ENCODE measurements at places on chromosomes 5 and 9.

DNA sequence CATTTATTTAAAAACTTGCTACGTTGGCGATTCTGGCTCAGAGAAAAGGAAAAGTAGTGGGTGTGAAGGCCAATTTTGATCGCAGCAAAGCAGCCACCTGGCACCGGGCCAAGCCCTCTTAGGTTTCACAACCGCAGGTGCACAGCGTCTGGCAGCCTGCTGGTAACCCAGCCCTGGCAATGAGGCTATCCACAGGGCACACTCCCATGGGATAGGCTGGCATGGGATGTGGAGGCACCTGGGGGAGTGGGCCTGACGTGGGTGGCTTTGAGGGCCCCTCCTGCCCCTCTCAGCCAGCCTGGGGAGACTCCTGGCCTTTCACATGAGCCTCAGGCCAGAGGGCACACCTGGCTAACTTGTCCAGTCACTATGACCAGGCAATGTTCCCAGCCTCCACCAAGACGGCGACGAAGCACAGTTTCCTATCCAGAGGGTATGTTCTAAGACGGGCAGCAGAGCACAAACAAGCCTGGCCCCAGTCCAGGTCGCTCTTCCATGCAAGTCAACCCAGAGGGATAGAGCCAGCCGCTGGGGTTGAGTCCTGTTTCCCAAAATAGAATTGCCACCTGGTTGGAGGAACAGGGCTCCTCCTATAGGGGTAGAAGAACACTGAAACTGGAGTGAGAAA lies 19.0 kb downstream of the CMBL start:
- DNase-seq, result peak; percentile 45

DNA sequence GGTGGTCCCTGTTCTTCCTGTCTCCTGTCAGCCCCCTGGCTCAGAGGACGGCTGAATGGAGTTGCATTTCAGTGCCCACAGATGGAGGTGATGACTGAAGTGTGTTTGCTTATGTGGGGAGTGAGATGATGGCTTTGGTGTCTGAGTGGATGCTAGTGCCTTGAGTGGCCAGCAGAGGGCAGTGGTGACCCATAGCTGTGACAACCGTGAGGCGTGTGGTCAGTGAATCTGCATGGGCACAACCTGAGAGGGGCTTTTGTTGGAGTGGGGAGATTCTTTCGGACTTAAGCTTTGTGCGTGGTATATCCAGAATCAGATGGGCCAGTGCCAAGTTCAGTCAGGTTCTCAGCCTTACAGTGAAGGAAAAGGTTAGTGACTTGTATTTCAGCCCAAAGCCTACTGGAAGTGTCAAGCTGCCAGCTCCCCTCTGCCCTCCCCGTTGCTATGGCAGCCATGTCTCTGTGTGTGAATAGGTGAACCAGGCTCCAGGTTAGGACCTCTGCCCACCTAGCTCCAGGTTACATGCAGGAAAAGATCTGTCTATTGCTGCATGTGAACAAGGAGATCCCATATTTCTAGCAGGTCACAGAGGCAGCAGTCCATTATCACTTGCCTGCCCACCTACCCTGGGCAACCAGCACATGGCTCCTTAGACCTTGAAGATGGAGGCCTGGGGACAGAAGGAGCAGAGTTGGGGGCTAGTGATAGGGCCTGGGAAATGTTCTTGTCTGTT lies 14.7 kb upstream of the CXXC5 start:
- peak; percentile 75 for DNase-seq

GRCh38 chr5:112757468-112758208 lies 20.0 kb downstream of the APC start:
- peak; percentile 40 for DNase-seq

- peak; percentile 40 for DNase-seq
Observed at GRCh38 chr5:152349683-152350526, 55.2 kb downstream of the NMUR2 start.

DNA sequence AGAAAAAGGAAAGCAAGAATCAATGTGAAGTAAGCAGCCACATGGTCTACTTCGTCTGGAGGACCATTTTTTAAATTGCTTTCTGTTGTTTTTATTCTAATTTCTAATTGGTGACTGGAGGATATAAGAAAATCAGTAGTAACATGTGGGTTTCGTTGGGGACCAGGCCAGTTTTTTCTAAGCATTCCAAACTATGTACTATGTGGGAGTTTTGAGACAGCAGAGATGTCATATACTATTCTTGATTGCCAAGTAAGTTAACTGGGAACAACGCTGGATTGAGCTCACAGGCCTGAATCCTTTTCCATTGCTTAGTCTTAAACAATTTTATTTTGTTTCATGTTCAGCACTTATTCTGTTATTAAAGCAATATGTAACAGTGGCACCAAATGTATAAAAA lies 225.7 kb downstream of the TMEM167A start:
- no peak for DNase-seq

DNA sequence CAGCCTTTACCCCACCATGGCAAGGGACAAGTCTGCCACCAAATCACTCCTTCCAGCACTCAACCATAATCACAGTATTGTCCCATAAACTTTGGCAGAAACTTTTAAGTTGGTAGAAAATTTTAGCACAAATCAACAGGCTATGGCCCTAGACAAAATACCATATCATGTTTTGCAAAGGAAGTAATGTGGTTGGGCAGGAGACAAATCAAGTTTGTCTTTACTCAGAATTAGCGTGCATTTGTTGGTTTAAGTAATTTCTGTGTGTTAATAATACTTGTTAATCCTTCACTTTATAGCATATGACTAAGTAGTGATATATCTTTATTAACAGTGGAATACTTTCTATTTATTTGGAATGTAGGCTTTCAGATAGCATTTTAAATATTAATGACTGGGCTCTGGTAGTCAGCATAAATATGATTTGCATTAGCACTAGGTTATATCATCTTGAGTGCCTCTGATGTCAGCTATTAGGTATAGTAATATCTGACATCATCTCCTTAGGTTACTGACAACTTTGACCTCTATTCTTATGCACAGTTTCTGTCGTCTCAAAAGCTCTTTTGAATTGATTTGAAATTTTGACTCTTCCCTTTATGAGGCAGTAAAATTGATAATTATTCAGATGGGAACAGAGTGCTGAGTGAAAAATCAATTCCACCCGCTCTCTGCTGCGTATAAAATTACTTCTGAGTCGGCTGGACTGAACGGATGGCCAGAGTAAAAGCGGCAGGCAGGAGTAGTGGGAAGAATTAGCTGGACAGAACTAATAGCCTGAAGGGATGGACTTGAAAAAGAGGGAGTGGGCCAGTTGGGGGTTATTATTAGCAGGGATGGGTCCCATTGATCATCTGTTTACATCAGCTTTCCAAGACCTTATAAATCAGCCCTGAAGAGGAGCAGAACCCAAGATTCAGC lies 40.1 kb upstream of the TLX3 start:
- no peak for DNase-seq

DNA sequence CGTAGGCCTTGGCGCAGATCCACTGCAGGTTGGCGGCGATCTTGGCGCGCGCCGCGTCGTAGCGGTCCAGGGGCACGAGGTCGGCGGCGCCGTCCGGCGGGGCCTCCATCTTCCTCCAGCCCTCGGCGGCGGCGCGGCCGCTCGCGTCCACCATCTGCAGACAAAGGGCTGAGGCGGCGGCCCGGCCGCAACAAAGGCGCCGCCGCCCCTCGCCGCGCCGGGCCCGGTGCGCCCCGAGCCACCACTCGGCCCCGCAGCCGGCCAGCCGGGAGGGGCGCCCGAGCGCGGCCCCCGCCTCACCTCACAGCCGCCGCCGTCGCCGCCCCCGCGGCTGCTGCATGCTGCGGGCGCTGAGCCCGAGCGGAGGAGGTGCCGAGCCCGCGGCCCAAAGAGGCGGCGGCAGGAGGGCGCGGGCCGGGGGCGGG lies 328 bp downstream of the CAMSAP1 start:
- DNase-seq, result peak; percentile 55

DNA sequence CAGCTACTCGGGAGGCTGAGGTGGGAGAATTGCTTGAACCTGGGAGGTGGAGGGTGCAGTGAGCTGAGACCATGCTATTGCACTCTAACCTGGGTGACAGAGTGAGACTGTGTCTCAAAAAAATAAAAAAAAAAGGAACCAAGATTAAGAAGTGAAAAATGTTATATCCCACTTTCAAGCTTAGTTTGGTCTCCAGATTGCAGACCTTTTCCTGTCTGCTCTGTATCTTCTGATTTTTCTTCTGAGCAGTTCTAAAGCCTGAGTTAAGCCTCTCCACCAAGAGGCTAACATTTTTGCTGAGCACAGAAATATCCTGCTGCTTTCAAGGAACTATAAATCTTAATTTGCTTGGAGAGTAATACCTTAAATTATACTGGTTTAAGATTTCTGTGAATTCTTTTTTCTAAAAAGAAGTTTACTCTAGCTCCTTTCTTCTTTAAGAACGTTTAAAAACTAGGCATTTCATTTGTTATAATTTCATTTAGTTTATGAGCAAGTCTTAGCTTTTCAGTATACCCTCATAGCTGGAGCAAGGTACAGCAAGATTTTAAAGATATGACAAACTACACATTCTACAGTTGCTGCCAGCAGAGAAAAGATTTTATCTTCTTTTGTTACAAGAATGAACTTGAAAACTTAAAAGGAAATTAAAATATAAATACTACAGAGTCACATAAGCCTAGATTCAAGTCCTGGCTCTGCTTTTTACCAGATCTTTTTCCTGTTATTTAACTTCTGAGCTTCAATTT lies 55.0 kb downstream of the GARNL3 start:
- DNase-seq, result peak; percentile 28

DNA sequence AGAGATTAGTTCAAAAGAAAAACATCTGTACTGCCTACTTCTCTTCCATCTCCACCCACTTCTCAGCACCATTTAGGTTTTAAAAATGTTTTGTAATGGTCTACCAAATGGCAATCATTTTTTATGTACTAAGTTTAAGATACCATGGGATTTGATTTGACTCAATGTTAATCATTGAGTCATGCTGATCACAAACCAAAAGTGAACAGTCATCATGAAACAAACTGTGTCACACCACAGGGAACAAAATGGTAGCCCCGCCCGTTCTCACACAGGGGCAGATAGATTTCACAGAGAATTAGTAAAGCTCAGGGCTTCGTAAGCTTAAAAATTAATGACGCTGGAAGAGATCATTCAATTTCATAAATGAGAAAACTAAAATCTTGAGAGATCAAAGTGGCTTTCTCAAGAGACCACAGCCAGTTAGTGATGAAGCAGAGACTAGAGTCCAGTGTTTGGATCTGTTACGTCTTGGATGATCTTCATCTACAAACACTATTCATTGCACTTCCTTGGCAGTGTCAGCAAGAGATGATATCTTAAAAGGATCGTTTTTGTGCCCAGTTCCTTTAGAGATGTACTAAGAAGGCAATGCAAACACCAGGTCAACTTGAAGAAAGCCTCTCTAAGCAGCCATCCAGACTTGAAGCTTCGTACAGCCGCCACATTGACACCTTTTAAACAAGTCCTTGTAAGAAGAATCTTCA lies 33.9 kb upstream of the TRIO start:
- DNase-seq, result peak; percentile 75

GRCh38 chr5:33319841-33320240 lies 120.9 kb upstream of the TARS1 start:
- no peak for DNase-seq

DNA sequence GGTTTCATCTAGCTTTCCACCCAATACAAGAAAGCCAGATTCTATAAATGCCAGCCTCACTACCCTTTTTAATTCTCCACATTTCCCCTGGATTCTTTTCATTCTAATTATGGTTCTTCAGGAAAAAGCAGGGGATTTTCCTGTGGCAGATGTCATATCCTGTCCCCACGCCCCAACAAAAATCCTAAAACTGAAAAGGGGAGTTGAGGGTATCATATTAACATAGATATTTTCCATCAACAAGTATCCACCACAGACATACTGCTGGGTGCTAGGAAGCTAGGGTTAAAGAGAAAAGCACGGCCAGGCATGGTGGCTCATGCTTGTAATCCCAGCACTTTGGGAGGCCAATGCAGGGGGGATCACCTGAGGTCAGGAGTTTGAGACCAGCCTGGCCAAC lies 38.0 kb downstream of the CDK5RAP2 start:
- DNase-seq, result no peak

GRCh38 chr5:131068076-131068475 lies 97.0 kb downstream of the HINT1 start:
- no peak for DNase-seq

GRCh38 chr9:137032858-137033257 lies 970 bp upstream of the FUT7 start:
- DNase-seq, result no peak

DNA sequence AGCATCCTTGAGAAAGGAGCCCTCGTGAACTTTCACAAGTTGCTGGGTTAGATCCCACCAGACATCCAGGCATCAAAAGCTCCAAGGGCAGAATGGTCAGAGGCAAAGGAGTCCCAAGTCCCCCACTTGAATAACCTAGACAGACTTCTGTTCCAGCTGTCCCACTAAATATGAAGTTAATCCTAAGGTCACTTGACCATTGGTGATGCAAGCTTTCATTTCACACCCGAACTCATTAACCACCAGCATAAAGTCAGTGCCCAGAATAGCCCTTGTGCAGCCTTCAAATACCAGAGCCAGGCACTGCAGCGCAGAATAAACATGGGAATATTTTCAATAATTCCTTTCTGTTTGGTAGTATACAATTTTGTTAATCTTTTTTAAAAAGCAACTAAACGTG lies 28.9 kb downstream of the OXCT1 start:
- DNase-seq, result no peak

DNA sequence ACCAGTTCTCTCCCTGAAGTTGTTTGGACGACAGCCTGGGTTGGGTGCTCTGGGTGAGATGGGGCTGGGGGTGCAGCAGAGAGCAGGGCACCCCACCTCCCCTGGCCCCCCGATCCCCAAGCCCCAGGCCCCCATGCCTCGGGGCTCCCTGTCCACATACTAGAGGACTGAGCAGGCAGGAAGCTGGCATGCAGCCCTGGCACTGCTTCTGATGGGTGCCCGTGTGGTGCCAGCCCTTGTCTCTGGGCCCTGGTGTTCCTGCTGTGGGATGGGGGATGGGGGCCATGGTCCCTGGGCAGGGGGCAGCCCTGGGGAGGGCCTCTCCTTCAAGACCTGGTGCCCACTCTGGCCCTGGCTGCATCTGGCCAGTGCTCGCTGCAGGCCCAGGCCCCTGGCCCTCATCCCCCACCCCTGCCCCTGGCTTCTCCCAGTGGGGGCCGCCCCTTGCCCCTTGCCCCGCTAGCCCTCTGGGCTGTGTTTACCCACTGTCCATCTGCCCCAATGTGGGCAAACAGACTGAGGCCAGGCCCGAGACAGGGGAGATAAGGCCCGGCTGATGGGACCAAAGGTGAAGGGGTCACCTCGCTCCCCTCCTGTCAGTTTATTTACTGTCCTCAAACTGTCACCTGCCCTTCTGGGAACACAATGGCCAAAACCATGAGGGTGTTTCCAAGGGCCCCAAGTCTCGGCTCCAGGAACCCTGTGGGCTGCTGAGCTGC lies 67.3 kb upstream of the RXRA start:
- DNase-seq, result no peak

DNA sequence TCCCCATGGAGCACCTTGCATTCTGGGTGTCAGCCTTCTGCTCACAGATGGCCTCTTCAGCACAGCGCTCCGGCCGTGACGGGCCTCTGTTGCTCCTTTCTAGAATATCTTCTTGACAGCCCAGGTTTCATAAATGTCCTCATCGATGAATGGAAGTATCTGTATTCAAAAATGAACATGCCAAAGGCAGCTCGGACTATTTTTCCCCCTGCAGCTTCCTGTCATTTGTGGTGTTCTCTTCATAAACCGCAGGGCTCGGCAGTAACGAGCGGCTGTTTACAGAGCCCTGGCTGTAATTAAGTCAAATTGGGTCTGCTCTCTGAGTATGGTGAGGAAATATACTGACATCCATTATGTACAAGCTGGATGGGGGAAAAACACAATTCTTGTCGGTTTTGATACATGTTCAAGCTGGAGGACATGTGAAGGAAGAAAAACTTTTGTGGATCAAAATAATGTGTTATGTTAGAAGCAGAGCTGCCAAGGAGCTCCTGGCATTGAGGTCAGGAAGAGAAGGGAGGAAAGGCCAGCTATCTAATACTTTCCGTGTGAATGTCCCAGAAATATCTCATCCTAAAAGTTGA lies 154.1 kb upstream of the CD180 start:
- no peak for DNase-seq

Data from GM10248 (cell line).